ENCODE measurements at places on chromosomes 2 and 18. TPM values are rescaled to one million over a fixed set of nuclear protein-coding genes. Genes with fewer than 3 reads are reported as not detected.

Gene CSRNP3
- 2.7 TPM for total RNA-seq

Gene TUBA4B
- total RNA-seq = not detected

Gene SERPINB7
- total RNA-seq = 0.36 TPM

Gene CLEC4F
- not detected for total RNA-seq
